ENCODE measurements at places on chromosomes 1 and 21.

- no peak overlapping the region for H3K27ac ChIP-seq
- H3K27me3 ChIP-seq: no peaks in the 10 kb centered on the region
- H3K36me3 ChIP-seq: peaks cover 20% of the 10 kb centered on the region
- no peak overlapping the region for H3K4me3 ChIP-seq
- no peak for DNase-seq
- peaks cover 2% of the 10 kb centered on the region for H3K4me1 ChIP-seq
Observed at GRCh38 chr1:21123287-21123948, 53.3 kb downstream of the EIF4G3 start.

DNA sequence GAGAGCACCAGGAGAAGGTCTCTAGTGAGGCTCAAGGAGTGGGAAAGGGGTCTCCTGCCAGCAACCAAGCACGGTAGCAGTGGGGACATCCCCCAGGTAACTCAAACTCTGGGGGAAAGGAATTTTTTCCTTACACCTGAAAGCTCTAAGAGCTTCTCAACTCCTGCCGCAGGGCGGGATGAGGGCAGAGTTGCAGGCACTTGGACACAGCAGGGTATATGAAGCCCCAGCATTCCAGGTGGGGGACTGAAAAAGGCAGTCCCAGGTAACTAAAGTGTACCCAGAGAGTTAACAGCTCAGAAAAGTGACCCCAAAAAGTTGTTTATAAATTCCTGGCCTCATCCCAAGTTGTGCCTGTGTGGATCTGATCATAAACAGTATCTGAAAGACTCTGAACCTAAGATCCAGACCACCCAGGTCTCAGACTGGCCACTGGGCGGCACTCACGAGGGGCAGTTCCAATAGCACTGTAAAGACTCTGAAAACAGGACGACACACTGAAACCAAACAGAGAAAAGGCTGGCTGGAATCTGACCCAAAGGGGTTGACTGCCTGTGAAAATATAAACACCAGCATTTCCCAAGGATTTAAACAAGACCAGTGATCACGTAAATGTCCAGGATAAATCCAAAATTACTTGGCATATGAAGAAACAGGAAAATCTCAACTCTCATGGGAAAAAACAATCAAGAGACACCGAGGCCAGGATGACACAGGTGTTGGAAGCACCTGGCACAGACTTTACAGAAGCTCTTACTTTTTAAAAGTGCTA, 47.5 kb downstream of the HSF2BP start:
- DNase-seq: peak; percentile 27
- H3K4me3 ChIP-seq: no peak overlapping the region
- H3K27ac ChIP-seq: no peak overlapping the region
- H3K27me3 ChIP-seq: no peaks in the 10 kb centered on the region
- no peaks in the 10 kb centered on the region for H3K36me3 ChIP-seq
- H3K4me1 ChIP-seq: peaks cover 3% of the 10 kb centered on the region

GRCh38 chr1:27366113-27366410, 699 bp downstream of the MAP3K6 start:
- peak overlapping the region; percentile 69 for H3K27ac ChIP-seq
- peak; percentile 87 for DNase-seq
- H3K4me1 ChIP-seq: peaks cover 27% of the 10 kb centered on the region

GRCh38 chr21:33403128-33403785, at the start of gene IFNGR2:
Gene IFNGR2, plus strand, starts transcription at chr21:33403413. Its CDS starts 131 bp downstream, at chr21:33403544.
- peak; percentile 43 for DNase-seq
- peaks cover 5% of the 10 kb centered on the region for H3K36me3 ChIP-seq
- peak within 1 kb of the TSS; percentile 76 for H3K27ac ChIP-seq
- H3K27me3 ChIP-seq: peaks cover 11% of the 10 kb centered on the region

- H3K36me3 ChIP-seq: peaks cover 13% of the 10 kb centered on the region
- peak overlapping the region; percentile 29 for H3K27ac ChIP-seq
- no peak overlapping the region for H3K4me3 ChIP-seq
- H3K4me1 ChIP-seq: peaks cover 12% of the 10 kb centered on the region
- H3K27me3 ChIP-seq: peaks cover 38% of the 10 kb centered on the region
- peak; percentile 26 for DNase-seq
Observed at GRCh38 chr1:170562646-170563338, 30.8 kb downstream of the GORAB start.

DNA sequence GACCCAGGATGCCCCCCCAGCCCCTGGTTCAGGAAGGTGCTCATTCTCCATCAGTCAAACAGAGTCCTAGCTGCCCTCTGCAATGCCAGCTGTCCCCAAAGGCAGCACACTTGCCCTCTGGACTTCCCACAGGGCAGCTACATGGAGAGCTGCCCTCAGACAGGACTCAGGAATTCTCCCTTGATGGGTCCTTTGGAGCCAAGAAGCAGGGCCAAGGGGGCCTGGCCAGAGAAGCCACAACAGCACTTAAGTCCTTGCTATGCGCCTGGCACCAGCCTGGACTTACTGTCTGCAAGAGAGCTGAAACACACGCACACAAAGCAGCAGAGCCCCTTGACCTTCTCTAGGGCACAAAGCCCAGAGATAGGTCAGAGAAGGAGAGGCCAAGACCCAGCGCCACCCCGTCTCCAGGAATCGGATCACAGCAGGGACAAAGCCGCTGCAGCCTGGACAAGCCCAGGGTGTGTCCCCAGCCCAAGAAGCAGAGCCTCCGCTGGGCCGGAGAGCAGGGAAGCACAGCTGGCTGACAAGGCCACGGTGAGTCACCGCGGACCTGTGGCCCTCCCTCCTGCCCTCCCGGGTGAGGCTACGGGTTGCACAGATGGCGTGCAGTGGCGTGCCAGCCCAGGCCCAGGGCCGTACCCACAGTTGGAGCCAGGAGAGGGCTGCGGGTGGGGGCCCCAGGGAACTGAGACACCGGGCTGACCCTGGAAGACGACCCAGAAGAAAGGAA, 1.7 kb downstream of the WNT9A start:
- no peak for DNase-seq
- H3K4me1 ChIP-seq: peaks cover 2% of the 10 kb centered on the region
- peaks cover 14% of the 10 kb centered on the region for H3K27me3 ChIP-seq
- H3K27ac ChIP-seq: no peak overlapping the region

DNA sequence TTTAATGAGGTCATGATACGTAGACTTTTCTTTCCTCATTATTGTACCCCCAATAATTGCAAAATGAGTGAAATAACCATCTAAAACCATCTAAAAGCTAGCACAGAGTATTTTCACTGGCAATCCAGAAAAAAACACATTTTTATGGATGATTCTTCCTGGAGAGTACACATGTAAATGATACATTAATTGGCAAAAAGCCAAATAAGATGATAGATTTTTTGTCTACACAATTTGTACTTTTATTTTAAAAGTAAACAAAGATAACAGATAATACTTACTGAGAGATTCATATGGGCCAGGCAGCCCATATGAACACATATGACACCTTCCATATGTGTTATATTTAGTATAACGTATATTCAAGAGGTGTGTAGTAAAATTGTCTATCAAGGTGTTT, 2.5 kb upstream of the KRTAP19-7 start:
- no peak for DNase-seq
- H3K36me3 ChIP-seq: no peaks in the 10 kb centered on the region
- H3K27ac ChIP-seq: no peak overlapping the region
- no peaks in the 10 kb centered on the region for H3K4me1 ChIP-seq
- no peak overlapping the region for H3K4me3 ChIP-seq

DNA sequence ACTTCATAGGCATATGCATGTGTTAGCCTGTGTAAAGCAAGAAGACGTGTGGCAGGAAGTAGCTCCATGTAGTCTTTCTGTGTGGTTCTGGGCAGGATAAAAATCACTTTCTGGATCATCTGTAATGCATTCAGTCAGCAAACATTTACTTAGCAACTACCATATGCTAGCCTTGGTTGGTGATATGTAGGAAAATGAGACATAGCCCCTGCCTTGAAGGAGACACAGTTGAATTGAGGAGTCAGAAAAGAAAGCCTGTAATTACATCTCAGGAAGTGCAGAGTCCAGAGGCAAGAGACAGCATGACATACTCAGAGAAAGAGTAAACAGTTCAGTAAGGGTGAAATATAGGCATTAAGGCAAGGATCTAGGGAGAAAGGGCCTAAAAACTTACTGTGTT, 38.5 kb downstream of the DAB1 start:
- no peaks in the 10 kb centered on the region for H3K36me3 ChIP-seq
- peaks cover 11% of the 10 kb centered on the region for H3K27me3 ChIP-seq
- H3K27ac ChIP-seq: no peak overlapping the region
- no peak overlapping the region for H3K4me3 ChIP-seq
- no peaks in the 10 kb centered on the region for H3K4me1 ChIP-seq

GRCh38 chr1:44483089-44483874, 78.2 kb downstream of the RNF220 start:
- no peak for DNase-seq
- H3K27me3 ChIP-seq: peaks cover 21% of the 10 kb centered on the region
- H3K4me3 ChIP-seq: no peak overlapping the region
- H3K36me3 ChIP-seq: no peaks in the 10 kb centered on the region

- DNase-seq: no peak
- H3K36me3 ChIP-seq: no peaks in the 10 kb centered on the region
- H3K27me3 ChIP-seq: peaks cover 4% of the 10 kb centered on the region
- no peak overlapping the region for H3K4me3 ChIP-seq
Observed at GRCh38 chr1:30120245-30121000, 603.0 kb downstream of the MATN1 start.

DNA sequence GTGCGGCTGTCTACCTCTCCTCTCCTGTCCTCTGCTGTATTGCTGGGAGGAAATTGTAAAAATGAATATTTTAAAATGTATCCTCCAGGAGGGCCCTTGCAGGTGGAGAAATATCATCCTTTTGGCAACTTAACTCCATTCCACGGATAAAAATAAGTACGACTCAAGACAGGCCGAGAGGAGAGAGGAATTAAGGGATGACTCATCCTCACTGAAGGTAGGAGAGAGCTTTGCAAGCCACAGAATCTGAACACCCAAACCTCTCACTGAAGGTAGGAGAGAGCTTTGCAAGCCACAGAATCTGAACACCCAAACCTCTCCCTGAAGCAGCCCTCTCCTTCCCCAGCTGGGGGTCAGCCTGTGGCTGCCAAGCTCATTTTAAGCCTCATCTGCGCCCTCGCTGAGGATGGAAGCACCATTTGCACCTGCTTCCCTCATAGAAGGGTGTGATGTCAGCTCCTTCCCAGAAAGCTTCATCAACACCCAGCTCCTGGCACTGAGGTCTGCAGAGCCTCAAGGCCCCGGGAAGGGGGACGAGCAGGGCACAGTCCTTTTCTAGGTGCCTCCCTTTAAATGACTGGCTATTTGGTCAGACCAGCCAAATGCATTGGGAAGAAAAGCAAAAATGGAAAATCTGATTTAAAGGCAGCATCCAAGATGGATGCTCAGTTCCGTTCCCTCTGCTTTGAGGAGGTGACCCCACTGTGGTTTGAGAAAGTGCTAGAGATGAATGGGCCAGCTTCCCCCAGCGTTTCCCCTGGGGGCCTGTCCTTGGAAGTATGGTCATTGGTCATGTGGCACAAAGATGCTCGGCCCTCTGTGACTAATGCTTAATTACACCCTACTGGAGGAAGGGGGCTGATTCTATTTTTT, 12.9 kb upstream of the SELENON start:
- no peaks in the 10 kb centered on the region for H3K27me3 ChIP-seq
- H3K4me3 ChIP-seq: no peak overlapping the region
- H3K27ac ChIP-seq: no peak overlapping the region
- H3K36me3 ChIP-seq: no peaks in the 10 kb centered on the region
- peaks cover 4% of the 10 kb centered on the region for H3K4me1 ChIP-seq

- DNase-seq: no peak
- H3K36me3 ChIP-seq: peaks cover 17% of the 10 kb centered on the region
- H3K4me3 ChIP-seq: no peak overlapping the region
- H3K27me3 ChIP-seq: no peaks in the 10 kb centered on the region
Observed at GRCh38 chr1:226642421-226642820, 93.9 kb downstream of the STUM start.

GRCh38 chr1:58837886-58838285, 54.0 kb upstream of the JUN start:
- H3K4me3 ChIP-seq: no peak overlapping the region
- H3K27me3 ChIP-seq: no peaks in the 10 kb centered on the region

DNA sequence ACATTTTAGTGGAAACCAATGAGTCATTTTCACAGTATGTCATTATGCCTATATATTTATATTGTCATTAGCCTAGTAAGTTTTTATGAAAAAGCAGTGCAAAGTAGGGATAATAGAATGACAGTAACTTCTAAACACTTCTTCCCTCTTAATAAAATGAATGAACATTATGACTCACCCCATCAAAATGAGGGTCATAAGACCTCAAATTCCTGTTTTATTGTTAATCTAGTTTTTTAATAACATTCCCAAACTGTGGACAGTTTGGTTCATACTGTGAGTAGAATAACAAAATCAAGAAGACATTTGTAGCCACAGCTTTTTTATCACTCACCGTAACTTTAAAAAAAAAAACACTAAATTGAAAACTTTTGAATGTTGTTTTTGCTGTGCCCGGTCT, 160.5 kb downstream of the LRRC40 start:
- H3K4me3 ChIP-seq: no peak overlapping the region
- no peak for DNase-seq
- peaks cover 4% of the 10 kb centered on the region for H3K27me3 ChIP-seq
- no peaks in the 10 kb centered on the region for H3K4me1 ChIP-seq
- no peak overlapping the region for H3K27ac ChIP-seq

DNA sequence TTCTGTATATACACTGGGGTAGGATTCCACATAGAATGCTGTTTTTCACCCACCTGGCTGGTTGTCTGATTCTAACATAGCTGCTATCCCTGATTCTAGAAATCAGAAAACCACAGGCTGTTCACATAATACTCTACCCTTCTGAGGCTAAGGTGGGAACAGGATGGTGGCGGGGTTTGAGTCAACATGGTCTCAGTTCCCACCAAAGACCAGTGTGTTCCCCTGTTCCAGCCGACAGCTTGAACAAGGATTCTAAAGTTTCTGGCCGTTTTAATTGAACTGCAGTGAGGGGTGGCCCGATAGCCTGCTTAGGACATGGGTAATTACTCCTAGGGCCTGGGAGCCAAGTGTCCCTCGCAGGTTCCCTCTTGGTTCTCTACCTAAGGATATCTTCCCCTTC, 38.4 kb downstream of the PEX14 start:
- peak overlapping the region; percentile 68 for H3K27ac ChIP-seq
- H3K4me3 ChIP-seq: no peak overlapping the region
- H3K36me3 ChIP-seq: peaks cover 3% of the 10 kb centered on the region

GRCh38 chr1:152683846-152684245, 2.1 kb upstream of the LCE2B start:
- no peak overlapping the region for H3K4me3 ChIP-seq
- H3K36me3 ChIP-seq: no peaks in the 10 kb centered on the region
- peaks cover 14% of the 10 kb centered on the region for H3K27me3 ChIP-seq
- no peaks in the 10 kb centered on the region for H3K4me1 ChIP-seq
- no peak for DNase-seq
